ENCODE measurements at places on chromosomes 4 and X.

DNA sequence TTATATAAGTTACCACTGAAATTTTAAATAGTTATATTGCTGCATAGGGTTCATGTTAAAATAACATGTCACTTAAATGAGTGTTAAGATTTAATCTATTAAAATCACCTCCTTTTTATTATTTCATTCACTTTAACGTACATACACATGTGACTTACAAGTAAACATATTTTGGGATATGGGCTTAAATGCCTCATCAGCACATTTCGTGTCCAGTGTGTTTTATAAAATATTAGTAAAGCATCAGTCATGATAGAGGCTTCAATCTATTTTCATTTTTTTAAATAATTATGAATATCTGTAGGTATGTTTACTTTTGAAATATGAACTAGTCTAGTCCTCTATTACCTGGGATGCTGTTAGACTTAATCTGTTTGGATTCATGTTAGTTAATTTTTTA, 143.6 kb downstream of the NPNT start:
- no peak for DNase-seq

- no peak for DNase-seq
Measured at GRCh38 chr4:110624398-110624780, 1.5 kb upstream of the PITX2 start.

GRCh38 chr4:115343171-115343570, 229.8 kb upstream of the NDST4 start:
- no peak for DNase-seq

DNA sequence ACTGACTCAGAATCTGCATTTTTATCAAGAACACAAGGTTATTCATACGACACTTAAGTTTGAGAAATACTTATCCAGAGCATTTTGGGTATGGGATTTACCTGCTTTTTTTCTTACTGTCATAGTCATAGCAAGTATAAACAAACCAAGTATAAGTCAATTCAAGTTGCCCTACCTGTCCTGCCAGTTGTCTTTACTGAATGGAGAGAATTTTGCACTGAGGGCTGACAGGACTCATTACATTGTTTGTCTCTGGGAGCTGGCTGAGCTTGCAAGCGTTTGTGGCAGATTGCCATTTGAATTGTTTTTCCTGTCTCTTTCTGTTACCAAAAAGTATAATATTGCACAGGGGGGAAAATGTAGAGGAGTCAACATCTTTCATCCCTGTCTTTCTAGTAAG, 278.9 kb upstream of the MAGEC2 start:
- no peak for DNase-seq

- no peak for DNase-seq
Measured at GRCh38 chr4:81965454-81965853, 408.3 kb downstream of the HNRNPD start.

DNA sequence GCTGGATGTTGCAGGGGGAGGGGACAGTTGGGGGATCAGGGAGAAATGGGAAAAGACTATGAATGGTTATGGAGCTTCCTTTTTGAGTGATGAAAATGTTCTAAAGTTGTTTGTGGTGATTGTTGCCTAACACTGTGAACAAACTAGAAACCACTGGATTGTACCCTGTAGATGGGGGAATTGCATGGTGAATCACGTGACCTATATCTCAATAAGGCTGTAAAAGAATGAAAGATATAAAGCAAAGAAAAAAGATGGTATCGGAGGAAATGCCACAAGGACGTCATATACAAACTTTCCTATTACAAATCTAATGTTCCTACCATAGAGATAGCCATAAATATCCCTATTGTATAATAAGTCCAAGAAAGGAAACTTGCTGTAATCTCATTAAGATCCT, 20.6 kb upstream of the CT55 start:
- no peak for DNase-seq

DNA sequence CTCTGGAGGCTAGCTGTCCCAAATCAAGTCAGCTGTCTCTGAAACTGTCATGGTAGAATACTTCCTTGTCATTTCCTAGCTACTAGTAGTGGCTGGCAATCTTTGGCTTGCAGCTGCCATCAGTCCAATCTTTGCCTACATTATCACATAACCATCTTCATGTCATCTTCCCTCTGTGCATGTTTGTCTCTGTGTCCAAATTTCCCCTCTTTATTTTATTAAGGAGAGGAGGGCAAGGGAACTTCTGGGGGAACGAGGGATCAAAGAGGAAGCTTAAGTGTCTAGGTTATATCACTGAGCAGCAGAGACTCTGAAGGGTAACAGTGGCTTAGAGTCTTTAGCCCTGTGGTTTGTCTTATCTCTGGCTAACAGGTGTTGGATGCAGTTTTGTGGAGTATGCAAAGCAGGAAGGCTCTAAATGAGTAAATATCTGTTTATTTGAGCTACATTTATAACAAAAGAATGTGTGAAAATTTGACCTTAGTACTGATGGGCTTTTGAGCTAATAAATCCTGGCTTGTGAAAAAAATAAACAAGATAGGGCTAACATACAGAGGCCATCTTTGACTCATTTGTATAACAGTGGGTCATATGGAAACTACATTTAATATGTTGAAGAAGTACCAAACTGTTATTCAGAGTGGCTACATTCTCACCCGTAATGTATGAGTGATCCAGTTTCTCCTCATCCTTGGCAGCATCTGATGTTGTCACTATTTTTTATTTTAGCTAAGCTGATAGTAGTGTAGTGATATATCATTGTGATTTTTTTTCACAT, 49.4 kb upstream of the ENOX2 start:
- no peak for DNase-seq

DNA sequence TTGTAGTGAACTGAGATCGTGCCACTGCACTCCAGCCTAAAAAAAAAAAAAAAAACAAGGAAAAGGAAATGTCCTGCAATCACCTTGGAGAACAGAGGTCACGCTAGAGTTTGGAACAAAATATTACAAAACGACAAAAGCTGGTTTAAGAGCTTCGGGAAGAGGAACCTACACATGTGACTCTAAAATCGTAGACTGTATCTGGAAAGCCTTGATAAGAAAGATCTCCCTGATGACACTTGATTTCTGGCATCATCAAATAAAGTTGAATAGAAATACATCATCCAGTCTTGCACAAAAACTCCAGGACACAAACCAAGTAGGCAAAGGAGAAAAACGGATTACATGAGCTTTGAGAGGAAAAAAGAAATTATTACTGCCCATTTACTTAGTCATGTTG, 31.1 kb upstream of the DOCK11 start:
- DNase-seq = no peak

- DNase-seq = no peak
Measured at GRCh38 chrX:132119283-132119682, 8.5 kb downstream of the FRMD7 start.

- no peak for DNase-seq
Measured at GRCh38 chr4:169437299-169438047, 166.7 kb upstream of the SH3RF1 start.

DNA sequence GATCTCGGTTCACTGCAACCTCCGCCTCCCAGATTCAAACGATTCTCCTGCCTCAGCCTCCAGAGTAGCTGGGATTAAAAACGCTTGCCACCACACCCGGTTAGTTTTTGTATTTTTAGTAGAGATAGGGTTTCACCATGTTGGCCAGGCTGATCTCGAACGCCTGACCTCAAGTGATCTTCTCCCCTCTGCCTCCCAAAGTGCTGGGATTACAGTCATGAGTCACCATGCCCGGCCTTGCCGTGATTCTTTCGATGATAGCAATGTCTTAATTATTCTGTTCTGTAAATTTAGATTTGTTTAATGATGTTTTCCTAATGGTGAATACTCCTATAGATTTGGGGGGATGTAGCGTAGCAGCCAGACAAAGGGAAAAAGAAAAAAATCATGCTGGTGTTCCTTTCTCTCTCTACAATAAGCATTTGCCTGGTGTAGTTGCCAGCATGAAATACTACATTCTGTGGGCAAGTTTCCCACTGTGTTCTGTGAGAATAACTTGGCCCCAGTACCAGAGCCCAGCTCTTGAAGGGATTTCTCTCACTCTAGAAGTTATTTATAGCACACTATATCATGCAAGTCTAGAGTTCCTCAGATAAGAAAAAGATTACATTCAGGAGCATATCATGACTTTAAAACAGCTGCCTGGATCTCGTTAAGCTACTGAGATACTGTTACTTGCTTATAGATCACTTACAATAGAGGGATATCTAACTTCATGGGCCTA, 15.4 kb downstream of the NIPAL1 start:
- no peak for DNase-seq

- DNase-seq = no peak
Measured at GRCh38 chrX:39762266-39762841, 335.4 kb downstream of the BCOR start.

GRCh38 chr4:4402966-4403365, 16.1 kb downstream of the NSG1 start:
- no peak for DNase-seq

GRCh38 chrX:57985951-57986350, 75.7 kb upstream of the ZXDA start:
- DNase-seq = no peak

DNA sequence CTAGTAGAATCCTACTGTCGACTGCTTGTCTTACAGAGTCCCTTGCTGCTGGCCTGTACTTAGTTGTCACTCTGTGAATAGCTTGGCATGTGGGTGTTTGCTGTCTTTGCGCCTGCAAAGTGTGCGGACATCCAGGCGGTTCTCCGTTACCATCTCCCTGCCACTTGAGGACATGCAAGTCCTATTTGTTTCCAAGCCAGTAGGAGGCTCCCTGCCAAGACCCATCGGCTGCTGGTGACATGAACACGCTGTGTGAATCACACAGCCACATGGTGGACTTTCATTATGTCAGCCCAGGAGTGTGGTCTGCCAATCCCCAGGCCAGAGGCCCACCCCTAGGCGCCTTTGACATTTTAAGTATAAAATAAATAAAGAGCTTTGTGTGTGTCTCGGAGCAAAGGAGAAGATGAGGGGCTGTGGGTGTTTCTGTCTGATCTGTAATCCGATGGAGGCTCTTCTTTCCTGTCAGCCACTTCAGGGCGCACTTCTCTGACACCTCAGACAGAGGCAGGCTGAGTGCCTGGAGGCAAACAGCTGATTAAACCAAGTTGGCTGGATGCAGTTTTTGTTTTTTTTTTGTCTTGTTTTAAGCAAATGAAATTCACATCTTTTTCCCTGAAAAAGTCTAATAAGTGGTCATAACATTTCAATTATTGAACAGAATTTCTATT, 51.5 kb downstream of the ALPK1 start:
- no peak for DNase-seq

DNA sequence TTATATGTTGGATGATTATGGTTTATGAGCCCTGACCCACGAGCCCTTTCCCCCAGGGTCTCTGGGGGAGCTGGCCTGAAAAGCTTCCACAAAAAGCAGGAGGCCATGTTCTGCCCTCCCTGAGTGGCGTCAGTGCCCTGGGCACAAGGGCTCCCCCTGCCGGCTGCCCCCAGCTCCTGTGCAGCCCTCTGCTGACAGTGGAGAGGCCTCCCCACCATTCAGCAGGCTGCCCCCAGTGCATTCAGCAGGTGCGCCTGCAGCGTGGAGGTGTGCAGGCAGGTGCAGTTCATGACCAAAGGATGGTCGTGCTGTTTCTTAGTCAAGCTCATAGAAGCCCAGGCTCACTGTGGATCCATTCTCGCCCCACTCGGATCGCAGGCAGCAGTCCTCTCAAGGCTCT, 12.5 kb upstream of the S100P start:
- no peak for DNase-seq

DNA sequence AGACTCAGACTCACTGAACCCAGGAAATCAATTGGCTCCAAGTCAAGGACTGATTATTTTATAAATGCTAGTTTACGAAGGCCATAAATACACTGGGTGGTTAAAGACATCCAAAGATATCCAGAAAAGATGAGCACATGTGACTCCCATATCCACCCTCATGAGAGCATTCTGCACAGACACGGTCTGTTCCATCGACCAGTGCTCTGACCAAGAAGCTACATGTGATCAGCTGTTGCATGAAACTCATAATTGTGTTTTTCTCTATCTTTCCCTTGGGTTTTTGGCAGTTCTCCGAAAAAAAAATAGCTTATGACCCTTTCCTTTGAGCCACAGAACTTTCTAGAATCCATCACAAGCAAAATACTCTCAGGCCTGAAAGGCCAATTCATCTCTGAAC, 2.7 kb upstream of the PIR start:
- DNase-seq = no peak

DNA sequence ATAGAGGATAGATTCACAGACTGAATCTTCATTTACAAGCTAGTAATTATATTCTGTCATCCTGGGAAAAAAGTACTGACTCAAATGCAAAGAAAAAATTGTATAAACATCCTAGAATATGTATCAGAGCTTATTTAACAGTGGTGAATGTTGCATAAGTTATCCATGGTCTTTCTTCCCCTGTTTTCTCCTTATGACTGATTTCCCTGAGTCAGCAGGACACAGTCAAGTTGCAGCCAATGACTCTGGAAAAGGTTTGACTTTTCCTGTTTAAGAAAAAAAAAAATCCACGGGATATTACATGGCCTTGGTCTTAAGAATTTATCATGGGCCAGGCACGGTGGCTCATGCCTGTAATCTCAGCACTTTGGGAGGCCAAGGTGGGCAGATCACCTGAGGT, 36.5 kb downstream of the INPP4B start:
- no peak for DNase-seq

- no peak for DNase-seq
Measured at GRCh38 chr4:41339812-41340809, 83.4 kb downstream of the UCHL1 start.

DNA sequence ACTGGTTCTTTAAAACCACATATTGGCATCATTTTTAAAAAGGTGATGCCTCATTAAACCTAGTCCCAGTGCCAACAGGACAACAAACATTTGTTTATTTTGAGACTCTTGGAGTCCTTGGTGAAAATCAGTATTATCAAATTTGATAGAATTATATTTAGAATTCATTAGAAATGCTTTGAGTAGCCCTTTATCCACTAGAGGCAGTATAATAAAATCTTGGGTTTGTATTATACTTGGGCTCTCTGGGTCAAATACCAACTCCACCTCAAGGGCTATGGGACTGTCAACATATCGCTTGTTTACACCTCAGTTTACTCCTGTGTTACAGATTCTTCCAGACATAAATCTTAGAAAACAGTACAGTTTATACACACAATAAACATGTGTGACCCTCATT, 335.7 kb upstream of the FSTL5 start:
- no peak for DNase-seq

- DNase-seq = no peak
Measured at GRCh38 chr4:112251019-112251643, 19.5 kb downstream of the AP1AR start.

DNA sequence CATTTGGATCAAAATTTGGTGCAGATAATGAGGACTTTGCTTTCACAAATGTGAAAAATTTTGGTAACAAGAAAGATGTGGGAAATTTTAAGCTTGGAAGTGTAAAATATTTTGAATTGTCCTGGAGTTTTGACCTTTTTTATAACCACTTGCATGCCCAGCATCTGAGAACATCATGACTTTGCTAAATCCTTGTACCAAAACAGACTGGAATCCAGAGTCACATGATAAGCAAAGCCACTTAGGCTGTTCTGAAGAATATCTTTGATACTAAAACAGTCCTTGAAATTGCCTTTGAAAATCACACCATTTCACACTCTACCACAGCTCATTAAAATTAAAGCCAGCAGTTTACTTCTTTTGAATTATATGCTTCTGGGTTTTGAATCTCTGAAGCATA, 2.5 kb upstream of the PPM1K start:
- DNase-seq = no peak

All from left colon (tissue), 2 donors.